Naive thymus-derived CD8-positive, alpha-beta T cell (primary cell): ENCODE measurements at places on chromosomes 1 and 21. TPM values are rescaled to one million over a fixed set of nuclear protein-coding genes. Genes with fewer than 3 reads are reported as not detected.

- no peak overlapping the region for H3K27ac ChIP-seq
- H3K27me3 ChIP-seq: no peaks in the 10 kb centered on the region
- H3K4me3 ChIP-seq: no peak overlapping the region
- H3K36me3 ChIP-seq: peaks cover 37% of the 10 kb centered on the region
Observed at GRCh38 chr1:6858596-6858995, 73.3 kb downstream of the CAMTA1 start.

DNA sequence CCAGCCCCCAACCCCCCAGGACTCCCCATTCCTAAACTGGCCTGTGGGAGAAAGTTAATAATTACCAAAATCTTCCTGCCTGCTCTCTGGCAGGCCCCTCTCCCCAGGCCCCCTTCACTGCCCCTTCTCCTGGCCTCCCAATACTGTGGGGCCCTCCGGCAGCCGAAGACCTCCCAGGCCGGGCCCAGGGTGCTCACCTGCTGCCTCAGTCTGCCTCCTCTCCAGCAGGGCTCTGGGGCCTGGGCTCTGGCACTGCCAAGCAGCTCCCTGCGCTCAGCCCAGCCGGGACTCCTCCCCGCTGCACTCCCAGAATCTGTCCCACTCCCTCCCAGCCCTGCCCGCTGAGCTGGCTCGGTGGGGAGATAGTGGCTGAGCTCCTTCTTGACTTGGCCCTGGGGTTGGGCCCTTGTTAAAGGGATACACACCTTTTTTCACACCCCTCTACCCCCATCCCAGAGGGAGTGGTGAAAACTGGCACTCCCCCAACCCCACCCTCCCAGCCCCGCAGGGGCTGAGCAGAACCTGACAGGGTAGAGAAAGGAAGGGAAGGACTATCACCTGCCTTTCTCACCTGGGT, at the start of gene S100A16:
S100A16 (minus strand) TSS at position 383 of the 577 bp plus-strand sequence. CDS start 4,986 bp downstream, outside the sequence.
- no peaks in the 10 kb centered on the region for H3K4me1 ChIP-seq
- no peak for DNase-seq
- no peak within 1 kb of the TSS for H3K4me3 ChIP-seq
- H3K27me3 ChIP-seq: no peaks in the 10 kb centered on the region
- no peak within 1 kb of the TSS for H3K27ac ChIP-seq

DNA sequence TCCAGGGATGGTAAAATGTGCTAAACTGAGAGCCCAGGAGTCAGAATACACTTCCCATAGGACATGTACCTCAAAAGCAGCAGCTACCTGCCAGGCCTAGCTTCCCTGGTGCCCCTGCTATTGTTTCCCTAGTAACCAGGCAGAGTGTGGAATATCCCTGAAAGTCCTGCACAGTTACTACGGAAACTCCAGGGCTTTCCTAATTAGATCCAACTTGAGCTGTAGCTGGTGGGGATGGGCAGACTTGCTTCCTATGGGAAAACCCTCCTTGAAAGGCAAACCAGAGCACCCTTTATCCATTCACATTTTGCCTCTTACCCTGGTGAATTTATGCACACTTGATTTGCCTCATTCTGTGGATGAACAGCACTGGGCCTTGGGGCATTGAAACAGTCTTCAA, 559.9 kb upstream of the PBX1 start:
- H3K4me3 ChIP-seq: no peak overlapping the region
- no peaks in the 10 kb centered on the region for H3K27me3 ChIP-seq
- no peak for DNase-seq
- no peaks in the 10 kb centered on the region for H3K4me1 ChIP-seq
- H3K36me3 ChIP-seq: no peaks in the 10 kb centered on the region

- H3K4me3 ChIP-seq: no peak overlapping the region
- DNase-seq: no peak
- H3K36me3 ChIP-seq: no peaks in the 10 kb centered on the region
- no peaks in the 10 kb centered on the region for H3K4me1 ChIP-seq
- no peaks in the 10 kb centered on the region for H3K27me3 ChIP-seq
Observed at GRCh38 chr1:59707178-59707791, 107.5 kb upstream of the HOOK1 start.

DENND1B gene
- 10.5 TPM for total RNA-seq

PER3 gene
- total RNA-seq: 5.7 TPM
